Osteocyte (in vitro differentiated cells): ENCODE measurements at places on chromosomes 7 and 10.

DNA sequence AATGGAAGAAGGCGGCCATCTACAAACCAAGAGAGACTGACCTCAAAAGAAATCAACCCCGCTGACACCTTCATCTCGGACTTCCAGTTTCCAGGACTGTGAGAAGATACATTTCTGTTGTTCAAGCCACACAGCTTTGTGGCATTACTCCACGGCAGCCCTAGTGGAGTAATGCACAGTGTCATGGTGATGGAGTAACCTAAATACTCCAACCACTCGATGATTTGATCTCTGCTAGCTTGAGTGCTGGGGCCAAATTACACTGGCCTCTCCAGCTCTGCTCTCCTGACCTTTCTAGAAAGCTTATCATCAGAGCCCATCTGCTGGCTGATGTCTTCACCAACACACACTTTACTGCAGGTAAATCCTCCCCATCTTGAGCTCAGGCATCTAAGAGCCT is 52.2 kb downstream of the GALNT17 start:
- peak; percentile 44 for DNase-seq

DNA sequence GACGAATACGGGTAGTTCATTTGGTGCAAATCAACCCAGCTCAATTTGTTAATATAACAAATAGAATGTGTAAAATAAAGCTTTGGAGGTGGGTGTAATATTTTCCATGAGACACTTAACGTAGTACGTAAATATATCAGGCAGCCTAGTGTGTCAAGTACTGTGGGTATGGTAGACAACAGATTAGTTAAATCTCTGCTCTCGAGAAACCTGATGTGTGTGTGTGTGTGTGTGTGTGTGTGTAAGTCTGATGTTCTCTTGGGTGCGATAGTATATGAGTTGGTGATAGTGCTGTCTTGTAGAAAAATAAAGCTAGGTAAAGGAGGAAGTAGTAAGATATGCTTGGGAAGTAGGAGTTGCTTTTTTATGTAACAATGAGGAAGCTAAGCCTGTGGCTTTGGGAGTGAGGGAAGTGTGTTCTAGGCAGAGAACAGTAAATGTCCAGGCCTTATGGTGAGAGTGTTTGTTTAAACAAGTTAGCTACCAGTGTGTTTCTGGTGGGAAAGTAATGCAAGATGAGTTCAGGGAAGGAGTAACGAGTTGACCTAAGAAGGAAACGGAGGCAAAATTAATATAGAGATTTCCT is 26.1 kb downstream of the WAC start:
- no peak for DNase-seq

DNA sequence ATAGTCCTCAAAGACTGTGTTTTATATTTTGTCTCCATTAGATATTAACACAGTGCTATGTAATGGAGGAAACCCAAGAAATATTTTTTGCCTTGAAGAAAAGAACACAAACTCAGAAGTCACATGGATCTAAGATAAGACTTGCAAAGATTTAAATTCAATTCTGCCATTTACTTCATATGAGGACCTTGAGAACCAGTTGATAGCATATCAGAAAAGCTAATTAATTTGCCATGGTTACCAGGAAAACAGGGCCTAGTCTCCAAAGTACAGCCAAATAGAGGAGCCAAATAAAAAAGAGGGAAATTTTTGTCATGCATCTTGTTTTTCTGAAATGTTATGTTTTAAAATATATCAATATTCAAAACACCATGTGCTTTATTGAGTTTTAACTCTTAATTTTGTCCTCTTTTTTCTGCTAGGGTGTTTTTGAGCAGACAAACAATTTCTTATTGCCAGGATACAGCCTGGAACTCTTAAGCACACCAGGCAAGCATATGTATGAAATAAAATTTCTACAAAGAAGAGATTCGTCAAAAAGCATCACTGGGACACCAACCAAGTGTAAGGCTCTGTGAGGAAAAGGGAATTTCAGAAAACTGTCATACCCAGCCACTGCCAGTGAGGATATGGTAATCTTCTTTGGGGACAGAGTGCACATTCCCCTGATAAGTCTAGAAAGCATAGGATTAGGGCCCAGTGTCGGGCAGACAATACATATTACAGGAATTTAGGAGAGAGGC is 10.6 kb upstream of the TOMM7 start:
- no peak for DNase-seq

GRCh38 chr7:151806952-151807775 is 69.8 kb downstream of the PRKAG2 start:
- DNase-seq: no peak

- DNase-seq: no peak
Observed at GRCh38 chr10:97066877-97067555, 118.7 kb downstream of the SLIT1 start.

- DNase-seq: no peak
Observed at GRCh38 chr7:88922944-88923343, 127.4 kb upstream of the TEX47 start.

DNA sequence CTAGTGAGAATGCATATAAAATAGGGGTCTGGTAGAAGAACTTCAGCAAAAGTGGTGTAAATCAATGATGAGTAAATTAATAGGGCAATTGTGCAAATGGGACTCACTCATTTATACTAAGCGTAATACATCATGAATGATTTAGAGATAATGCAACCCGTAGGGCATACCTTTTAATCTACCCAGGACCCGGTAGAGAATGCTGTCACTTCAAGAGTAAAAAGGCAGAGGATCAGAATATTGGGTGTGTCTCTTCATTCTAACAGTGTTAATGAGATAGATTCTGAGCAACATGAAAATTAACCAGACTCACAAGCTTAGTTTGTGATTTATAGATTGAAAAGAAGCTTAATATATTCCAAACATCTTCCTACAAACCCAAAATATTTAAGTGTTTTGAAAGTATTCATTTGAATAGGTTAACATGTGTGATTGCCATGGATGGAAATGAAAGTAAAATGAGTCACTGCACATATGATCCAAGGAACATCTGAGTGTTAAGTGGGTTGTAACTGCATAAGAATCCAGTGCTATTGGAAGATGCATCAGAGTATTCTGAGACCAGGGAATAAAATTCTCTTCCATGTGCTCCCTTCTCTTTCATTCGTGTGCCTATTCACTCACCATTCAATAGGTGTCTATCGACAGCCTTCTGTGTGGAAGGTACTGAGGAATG is 690.6 kb downstream of the AUTS2 start:
- DNase-seq: no peak

DNA sequence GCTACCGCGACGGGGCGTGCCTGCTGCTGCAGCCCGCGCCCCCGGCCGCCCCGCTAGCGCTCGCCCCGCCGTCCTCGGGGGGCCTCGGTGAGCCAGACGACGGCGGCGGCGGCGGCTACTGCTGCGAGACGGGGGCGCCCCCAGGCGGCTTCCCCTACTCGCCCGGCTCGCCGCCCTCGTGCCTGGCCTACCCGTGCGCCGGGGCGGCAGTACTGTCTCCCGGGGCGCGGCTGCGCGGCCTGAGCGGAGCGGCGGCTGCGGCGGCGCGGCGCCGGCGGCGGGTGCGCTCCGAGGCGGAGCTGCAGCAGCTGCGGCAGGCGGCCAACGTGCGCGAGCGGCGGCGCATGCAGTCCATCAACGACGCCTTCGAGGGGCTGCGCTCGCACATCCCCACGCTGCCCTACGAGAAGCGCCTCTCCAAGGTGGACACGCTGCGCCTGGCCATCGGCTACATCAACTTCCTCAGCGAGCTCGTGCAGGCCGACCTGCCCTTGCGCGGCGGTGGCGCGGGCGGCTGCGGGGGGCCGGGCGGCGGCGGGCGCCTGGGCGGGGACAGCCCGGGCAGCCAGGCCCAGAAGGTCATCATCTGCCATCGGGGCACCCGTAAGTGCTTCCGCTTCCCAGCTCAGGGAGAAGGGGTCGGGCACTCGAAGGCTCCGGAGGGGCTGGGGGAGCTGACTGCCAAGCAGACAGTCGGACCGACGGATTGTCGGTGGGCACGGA is 761 bp downstream of the PTF1A start:
- DNase-seq: no peak

DNA sequence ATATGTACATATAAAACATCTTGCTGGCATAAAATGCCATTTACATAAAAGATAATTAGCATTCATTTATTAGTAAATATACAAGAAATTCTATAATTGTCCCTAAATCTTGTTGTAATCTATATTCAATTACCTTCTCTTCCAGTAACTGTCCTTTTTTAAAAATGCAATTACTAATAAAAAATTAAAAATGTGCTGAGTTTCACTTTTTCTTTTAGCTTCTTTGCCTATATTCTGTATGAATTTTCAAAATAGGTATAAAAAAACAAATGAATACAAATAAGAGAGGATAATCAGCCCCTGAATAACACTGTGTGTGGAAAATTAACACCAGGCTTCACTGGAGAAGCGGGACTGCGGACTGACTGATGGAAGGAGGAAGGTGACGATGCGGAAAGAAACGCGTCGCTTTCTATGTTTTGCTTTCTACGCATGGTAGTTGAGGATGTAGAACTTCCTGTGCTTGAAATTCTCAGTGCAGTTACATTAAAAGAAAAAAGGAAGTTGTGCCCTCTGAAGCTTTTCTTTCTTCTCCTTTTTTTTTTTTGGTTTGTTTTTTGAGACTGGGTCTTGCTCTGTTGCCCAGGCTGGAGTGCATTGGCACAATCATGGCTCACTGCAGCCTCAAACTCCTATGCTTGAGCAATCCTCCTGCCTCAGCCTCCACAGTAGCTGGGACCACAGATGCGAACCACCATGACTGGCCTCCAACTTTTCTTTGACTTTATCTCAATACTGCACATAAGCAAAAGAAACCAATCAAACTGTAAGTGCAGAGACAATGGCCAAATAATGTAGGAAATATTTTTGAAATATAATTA is 7.4 kb upstream of the ZMYND11 start:
- DNase-seq: no peak

DNA sequence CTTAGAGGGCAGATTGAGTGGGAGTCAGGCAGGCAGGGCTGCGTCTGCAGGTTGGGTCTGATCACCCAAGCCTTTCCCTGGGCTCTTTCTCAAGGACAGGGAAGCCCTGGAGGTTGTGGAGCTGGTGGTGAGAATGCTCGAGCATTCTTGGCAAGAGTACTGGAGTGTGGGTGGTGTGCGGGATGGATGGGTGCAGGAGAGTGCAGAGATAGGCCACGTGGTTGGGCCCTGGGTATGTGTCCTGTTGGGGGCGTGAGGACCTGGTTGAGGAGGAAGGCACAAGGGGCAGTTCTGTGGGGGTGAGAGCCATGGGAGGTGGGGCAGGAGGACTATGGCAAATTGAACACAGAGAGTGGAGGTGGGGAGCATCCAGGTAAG is 135.9 kb downstream of the PTPN20 start:
- DNase-seq: no peak

DNA sequence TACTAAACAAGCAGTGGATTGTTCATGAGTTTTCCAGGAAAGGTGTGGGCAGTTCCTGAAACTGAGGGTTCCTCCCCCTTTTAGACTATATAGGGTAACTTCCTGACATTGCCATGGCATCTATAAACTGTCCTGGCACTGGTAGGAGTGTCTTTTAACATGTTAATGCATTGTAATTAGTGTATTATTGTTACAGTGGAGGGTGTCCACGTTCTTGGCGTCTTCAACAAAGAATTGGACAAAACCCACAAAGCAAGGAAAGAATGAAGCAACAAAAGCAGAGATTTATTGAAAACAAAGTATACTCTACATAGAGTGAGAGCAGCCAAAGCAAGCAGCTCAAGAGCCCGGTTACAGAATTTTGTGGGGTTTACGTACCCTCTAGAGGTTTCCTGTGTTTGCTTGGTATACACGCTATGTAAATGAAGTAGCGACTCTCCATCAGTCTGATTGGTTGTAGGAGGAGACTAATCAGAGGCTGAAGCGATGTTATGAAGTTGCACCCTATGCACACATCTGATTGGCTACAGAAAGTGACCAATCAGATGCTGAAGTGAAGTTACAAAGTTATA is 175.2 kb downstream of the NSUN6 start:
- DNase-seq: no peak

DNA sequence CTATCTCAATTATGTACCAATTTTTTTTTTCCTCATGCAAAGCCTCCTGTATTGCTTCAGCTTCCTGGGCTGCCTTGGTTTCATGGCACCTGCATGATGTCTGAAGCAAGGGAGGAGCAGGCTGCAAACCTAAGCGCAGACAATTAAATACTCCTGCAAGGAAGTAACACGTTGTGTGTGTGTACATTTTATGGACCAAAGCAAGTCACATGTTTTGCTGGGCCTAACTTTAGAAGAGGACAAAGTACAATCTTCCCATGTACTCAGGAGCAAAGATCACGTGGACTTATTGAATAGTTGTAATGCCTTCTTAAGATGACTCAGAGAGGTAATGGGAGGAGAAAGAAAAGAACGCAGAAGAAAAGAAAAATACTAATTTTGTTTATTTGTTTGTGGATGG is 944.0 kb upstream of the C7orf33 start:
- DNase-seq: no peak

GRCh38 chr10:118970770-118971169 is 58.7 kb upstream of the NANOS1 start:
- no peak for DNase-seq

GRCh38 chr10:72847681-72848080 is 45.9 kb upstream of the OIT3 start:
- no peak for DNase-seq

DNA sequence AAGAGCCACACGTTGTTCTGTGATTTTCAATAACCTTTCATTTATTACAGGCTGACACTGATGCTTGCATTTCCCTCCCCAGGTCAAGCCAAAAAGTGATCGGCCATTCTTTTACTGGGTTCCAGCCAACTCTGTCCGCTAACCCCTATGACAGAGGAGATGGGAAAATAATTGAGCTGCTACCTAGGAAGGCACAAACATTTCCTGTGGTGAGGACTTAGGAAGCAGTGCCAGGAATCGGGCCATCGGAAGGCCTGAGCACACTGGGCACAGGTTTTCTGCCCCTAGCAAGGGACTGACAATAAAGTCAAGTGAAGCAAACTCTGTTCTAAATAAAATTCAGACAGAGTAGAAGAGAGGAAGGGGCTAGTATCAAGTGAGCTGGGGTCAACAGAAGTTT is 313.0 kb upstream of the AOAH start:
- no peak for DNase-seq

GRCh38 chr10:326894-327635 is 191.8 kb downstream of the ZMYND11 start:
- no peak for DNase-seq

DNA sequence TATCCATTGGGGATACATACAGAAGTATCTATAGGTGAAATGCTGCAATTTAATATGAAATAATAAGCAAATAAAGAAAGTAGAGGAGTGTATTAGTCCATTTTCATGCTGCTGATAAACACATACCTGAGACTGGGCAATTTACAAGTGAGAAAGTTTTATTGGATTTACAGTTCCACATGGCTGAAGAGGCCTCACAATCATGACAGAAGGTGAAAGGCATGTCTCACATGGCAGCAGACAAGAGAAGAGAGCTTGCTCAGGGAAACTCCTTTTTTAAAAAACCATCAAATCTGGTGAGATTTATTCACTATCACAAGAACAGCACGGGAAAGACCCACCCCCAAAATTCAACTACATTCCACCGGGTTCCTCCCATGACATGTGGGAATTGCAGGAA is 82.8 kb upstream of the TRIM24 start:
- peak; percentile 2 for DNase-seq

DNA sequence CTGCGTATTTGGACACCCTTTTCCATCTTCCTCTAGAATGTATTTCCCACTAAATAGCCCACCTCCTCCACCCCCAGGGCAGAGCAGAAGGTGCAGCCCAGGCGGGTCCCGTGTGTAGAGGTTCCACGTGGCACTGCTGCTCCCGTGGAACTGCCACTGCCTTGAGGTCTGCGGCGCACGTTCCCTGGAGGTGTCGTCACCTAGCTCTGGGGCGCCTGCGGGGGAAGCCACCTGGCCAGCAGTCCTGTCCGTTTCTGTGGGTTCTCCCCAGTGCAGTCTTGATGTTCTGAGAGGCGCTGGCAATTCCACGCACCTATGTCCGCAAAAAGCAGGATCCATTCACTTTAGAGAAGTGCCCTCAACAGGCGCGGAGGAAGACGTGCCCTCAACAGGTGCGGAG is 21.9 kb downstream of the BNIP3 start:
- no peak for DNase-seq
